Activated CD4-positive, CD25-positive, alpha-beta regulatory T cell (primary cell): ENCODE measurements at places on chromosomes 5 and 9.

GRCh38 chr5:139660105-139660922, 12.2 kb downstream of the CXXC5 start:
- no peak for DNase-seq

GRCh38 chr9:119284118-119284517, 85.1 kb downstream of the BRINP1 start:
- no peak for DNase-seq

DNA sequence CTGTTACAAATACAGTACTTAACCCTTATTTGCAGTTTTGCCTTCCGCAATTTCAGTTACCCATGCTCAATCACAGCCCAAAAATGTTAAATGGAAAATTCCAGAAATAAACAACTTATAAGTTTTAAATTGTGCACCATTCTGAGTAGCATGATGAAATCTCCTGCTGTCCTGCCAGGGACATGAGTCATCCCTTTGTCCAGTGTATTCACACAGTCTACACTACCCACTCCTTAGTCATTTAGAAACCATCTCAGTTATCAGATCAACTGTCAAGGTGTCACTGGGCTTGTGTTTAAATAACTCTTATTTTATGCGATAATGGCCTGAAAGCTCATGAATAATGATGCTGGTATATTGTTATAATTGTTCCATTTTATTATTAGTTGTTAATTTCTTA, 95.8 kb downstream of the PLCXD3 start:
- no peak for DNase-seq

- DNase-seq = no peak
These were observed 91.1 kb upstream of the CACNA1B start for GRCh38 chr9:137786511-137786920.

- DNase-seq = no peak
These were observed 41.2 kb upstream of the COL15A1 start for GRCh38 chr9:98902516-98902915.

GRCh38 chr9:22463205-22463604, 16.6 kb downstream of the DMRTA1 start:
- DNase-seq = no peak

GRCh38 chr5:13749766-13750165, 194.7 kb downstream of the DNAH5 start:
- no peak for DNase-seq

DNA sequence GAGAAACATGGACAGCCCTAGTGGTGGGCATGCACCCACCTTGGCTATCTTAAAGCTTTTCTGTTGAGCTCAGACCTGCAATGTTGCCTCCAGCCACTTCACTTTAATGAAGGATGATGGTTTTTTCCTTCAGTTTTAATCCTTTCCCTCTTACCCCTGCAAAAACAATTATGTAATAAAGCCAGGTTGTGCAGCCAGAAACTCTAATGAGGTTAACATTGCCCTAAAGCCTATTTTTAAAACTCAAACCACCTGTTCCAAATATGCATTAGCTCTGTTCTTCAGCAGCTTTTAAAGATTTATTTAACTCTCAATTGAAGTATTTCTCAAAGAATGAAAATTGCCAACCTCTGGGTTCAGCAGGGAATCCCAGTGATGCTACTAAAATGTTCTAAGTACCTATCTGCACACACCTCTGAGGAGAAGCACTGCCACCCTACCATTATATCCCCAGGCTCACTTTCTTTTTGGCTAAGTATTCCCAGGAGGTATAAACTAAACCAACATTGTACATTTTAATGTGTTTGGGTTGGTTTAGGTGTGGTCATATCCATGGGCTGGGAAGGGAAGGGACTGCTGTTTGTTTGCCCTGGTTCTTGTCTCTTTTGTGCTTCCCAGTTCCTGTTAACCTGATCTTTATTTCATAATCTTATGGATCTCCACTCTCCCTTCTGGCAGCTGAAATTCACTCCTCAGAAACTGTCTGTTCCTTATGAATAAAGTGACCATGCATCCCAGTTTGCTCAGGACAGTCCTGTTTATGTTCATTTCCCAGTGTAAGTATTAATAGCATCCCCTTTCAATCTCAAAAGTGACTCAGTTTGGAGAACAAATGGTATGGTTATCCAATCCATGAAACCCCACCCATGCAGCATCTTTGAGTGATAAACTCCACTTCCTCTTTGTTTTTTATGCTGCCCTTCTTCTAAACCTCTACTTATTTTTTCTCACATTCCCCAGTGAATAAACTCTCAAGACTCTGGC, 251.7 kb downstream of the RAB3C start:
- DNase-seq = no peak

DNA sequence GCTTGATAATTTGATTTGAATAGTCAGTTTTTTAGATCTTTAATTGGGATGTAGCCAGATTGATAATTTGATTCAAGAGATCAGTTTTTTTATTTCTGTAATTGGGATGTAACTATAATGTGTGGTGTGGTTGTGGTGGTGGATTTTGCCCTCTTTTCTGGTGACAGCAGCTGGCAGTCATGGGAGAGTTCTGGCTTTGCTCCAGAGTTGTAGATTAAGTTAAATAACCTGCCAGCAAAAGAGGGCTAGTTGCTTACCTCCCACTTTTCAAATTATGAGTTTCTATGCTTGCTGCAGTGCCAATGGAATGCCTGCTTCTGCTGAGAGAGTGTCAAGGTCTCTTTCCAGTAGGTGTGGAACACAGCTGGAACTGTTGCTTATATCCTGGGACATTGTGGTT, 315.1 kb downstream of the CCDC171 start:
- no peak for DNase-seq

GRCh38 chr9:35311891-35312639, 150.3 kb downstream of the UNC13B start:
- DNase-seq = no peak

DNA sequence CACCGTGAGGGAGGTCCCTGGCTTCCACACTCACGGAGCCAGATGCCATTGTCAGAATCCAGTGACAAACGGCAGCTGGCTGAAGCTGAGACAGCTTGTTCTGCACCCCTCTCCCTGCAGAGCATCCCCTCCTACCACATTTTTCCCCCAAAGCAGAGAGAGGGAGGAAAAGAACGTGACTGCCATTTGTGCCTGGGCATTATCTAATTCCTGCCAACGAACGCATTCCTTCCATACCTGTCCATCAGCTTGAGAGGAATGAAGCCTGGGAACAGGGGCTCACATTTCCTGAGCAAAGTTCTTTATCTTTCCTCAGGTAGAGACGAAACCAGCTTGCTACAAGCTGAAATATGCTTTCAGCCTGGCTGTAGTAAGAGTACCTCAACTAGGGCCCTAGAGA, 175.4 kb downstream of the SLIT3 start:
- DNase-seq = no peak

DNA sequence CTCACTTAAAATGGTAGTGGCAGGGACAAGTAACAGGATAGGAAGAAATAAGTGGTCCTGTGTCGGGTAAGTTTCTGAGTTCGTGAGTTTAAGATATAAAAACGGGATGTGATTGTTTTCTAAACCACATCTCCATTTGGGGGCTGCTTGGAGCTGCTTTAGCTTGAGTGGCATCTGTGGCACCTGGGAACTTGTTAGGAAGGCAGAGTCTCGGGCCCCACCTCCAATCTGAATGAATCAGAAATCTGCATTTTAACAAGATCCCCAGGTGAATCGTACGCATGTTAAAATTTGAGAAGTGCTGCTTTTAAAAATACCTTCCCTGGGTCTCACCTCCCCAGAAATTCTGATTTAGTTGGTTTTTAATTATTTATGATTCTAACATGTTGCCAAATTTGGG, 78.1 kb downstream of the CDH6 start:
- no peak for DNase-seq

DNA sequence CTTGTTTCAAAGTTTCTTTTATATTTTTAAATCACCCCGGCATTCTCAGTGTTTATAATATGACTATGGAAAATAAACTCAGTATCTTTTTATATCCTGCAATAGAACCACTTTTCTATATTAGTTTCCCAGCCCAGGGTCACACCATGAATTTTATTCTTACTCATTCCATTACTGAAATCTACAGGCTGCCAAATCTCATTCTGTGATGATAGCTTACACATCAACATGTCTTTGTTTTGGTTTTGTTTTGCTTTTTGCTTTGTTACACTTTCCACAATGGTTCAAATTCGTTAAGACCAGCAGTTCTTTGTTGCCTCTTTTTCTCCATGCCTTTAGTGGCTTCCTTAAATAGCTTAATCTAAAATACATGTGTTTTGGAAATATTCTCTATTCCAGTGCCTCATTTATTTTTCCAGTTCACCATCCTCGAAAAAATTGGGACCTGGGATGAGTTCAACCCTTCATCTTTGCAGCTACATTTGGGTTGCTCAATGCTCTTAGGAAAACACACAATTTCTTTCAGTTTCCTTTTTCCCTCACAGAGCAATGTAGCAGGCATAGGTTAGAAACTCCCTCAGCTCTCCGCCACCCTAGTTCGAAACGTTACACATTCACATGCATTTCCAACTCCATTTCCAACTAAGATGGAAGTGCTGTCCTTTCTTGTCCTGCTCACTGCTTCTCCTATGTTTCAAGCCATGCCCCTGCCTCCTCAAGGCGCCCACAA, 1146.3 kb downstream of the MAT2B start:
- DNase-seq = no peak

DNA sequence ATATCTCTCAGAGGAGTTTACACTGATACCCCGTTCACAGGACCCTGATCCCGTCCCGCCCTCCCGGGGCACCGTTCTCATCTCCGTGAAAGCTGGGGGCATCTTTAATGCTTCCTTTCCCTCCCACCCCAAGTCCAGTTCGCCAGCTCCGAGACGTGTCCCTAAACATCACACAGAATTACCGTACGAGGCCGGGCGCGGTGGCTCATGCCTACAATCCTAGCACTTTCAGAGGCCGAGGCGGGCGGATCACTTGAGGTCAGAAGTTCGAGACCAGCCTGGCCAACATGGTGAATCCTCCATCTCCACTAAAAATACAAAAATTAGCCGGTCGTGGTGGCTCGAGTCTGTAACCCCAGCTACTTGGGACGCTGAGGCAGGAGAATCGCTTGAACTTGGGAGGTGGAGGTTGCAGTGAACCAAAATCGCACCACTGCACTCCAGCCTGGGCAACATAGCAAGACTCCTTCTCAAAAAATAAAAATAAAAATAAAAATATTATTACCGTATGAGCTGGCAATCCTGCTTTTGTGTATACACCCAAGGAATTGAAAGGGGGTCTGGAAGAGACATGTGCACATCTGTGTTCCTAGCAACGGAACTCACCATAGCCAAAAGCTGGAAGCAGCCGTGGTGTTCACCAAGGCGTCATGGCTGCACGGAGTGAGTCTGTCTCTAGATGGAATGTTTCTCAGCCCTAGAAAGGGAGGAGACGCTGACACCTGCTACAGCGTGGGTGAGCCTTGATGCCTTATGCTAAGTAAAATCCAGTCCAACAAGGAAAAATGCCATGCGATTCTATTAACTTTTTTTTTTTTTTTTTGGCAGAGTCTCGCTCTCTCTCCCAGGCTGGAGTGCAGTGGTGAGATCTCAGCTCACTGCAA, 1.2 kb upstream of the ABO start:
- DNase-seq = no peak

GRCh38 chr5:119274030-119274766, 81.6 kb upstream of the TNFAIP8 start:
- no peak for DNase-seq

DNA sequence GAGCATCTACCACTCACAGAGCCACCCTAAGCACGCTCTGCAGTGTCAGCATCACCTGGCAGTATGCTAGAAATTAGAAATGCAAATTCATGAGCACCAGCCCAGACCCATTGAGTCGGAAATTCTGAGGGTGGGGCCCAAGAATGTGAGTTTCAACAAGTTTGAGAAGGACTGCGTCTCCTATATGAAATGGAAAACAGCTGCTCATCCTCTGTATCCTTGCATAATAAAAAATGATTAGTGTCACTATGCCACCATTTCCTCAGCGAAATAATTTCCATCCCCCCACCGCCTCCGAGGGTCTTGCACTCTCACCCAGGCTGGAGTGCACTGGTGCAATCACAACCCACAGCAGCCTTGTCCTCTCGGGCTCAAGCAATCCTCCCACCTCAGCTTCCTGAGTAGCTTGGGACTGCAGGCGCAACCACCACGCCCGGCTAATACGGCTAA, 1.3 kb upstream of the IQGAP2 start:
- no peak for DNase-seq

DNA sequence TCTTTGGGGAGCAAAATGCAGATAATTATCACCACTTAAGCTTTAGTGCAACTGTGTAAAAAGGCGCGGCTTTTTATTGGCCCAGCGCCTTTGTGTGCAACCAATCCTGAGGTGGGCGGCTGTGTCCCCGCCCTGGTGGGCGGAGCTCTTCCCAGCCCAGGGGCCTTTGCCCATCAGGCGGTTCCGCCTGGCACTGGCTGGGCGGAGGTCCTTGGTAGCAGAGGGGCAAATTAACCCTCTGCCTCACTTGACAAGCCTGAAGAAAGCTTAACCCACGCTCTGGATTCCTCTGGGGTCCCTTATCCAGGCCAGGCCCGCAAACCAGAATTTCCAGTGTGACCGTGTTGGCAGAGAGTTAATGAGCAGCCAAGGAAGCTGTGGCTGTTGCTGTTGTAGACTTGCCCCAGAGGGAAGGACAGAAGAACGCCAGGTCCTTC, 12.8 kb upstream of the NIPAL4 start:
- DNase-seq = no peak

DNA sequence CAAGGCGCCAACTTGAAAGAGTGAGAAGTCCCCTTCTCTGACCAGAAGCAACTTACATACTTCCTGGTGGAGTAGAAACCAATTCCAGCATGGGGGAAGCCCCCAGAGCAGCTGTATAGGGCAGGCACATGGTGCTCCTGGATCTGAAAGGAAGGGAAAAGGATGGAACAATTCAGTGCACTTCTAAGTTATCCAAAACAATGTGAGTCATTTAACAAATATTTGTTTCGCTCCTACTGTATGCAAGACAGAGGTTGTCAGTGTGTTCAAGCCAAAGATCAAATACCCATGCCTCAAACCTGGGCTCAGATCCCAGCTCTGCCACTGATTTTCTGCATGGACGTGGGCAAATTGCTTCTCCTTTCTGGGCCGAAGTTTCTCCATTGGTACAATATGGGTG, 67.1 kb downstream of the LHX2 start:
- DNase-seq = no peak

GRCh38 chr5:93874491-93874890, 133.1 kb upstream of the POU5F2 start:
- no peak for DNase-seq

DNA sequence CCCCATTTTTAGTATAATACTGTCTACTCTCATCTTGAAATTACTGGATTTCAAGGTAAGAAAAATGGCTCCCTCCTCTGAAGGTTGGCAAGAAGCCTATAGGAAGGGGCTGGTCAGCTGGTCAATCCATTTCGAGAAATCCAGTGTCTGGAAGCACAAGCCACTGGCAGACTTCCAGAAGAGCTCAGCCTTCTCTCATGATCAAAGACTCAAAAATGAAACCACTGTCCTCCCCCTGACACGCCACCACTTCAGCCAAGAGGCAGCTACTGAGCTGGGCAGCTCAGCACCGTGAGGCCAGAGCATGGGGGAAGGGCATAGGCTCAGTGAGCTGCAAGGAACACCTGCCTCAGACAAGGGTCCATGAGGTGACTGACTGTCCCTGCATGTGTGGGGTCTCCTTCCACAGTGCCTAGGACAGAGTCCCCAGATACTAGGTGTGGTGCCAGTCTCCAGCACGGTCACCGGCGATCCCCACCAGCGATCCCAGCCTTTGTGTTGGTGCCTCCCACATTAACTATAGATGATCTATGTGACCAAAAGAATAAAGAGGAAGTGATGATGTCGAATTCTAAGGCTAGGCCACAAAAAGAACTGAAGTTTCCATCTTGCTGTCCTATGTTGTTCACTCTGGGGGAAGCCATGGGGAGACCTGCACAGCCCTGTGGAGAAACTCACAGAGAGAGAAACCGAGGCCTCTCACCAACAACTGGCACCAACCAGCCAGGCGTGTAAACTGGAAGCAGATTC, 100.1 kb upstream of the LRRTM2 start:
- DNase-seq = no peak
